Stimulated activated CD8-positive, alpha-beta memory T cell treated with anti-CD3 and anti-CD28 coated beads, Interleukin-2, amount 100 ng/mL, for 48 hours (primary cell): ENCODE measurements at places on chromosomes 12 and 14.

GRCh38 chr14:97602438-97603117, 805.4 kb downstream of the VRK1 start:
- DNase-seq, result no peak

GRCh38 chr14:93082576-93083001, 33.1 kb downstream of the ITPK1 start:
- DNase-seq, result no peak

GRCh38 chr14:70069186-70069585, 119.6 kb downstream of the SLC8A3 start:
- no peak for DNase-seq

GRCh38 chr12:39240587-39240986, 202.3 kb downstream of the KIF21A start:
- DNase-seq, result no peak

GRCh38 chr14:68669111-68669511, 123.8 kb downstream of the ZFP36L1 start:
- DNase-seq, result no peak

- DNase-seq, result no peak
Measured at GRCh38 chr12:49950273-49951251, at the start of gene AQP2. AQP2 (plus strand) TSS chr12:49950737; CDS start chr12:49950831, 94 bp downstream.

DNA sequence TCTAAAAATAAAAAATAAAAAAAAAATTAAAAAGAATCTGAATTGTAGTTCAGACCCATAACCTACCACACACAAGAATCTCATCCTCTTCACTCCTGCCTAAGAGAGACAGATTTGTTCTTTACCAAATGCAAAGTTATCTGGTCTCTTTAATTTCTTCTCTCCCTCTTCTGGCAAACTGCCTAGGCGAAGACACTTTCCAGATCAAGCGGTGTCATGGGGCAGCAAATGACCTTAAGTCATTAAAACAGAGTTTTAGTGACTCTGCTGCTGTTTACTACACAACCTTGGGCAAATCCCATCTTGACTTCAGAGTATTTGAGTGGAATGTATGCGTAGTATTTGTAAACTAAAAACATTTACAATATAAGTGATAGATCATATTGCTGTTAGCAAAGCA, 60.9 kb upstream of the NID2 start:
- DNase-seq, result no peak

- DNase-seq, result no peak
Measured at GRCh38 chr14:63995285-63995684, 142.5 kb downstream of the SYNE2 start.

- DNase-seq, result no peak
Measured at GRCh38 chr12:102629262-102629888, 149.0 kb upstream of the IGF1 start.

DNA sequence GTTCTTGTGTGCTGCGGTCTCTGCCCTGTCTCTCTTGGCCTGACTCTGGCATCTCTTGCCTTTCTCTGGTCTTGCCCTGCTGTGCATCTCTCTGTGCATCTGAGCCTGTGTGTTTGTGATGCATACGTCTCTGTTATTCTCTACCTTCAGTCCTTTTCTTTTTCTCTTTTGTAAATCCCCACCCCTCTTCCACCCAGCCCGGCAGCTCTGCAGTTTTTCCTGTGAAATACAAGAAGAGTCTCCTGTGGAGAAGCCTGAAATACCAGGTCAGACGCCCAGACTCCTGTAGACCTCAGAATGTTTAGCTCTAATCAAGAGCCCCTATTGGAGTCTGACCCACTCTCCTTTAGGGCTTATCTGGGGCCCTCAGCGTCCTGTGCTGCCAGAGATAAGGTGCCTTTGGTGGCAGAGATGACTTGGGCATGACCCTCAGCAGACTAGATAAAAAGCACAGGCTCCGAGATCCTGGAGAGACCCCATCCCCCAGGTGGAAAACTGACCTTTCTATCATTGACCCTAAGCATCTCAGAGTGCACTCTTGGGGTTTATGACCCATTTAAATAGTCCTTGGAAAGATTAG, 167.5 kb upstream of the SRRM4 start:
- DNase-seq, result no peak

DNA sequence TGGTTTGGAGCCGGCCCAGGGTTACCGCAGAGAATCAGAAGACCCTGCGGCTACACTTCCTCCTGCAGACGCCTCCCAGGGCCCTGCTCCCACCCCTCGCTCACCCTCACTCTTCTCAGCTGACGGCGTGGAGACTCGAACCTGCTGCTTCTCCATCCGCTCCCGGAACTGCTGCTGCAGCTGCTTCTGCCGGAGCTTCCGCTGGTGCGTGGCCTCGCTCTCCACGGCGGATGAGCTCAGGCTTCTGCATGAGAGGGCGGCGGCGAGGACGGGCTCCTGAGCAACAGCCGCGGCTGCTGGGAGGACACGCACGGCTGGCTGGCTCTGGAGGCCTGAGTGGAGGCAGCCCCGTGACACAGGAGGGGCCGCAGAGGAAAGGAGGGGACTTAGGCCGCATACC, 33.3 kb downstream of the RAD52 start:
- no peak for DNase-seq

GRCh38 chr12:128801879-128802391, 21.8 kb downstream of the SLC15A4 start:
- no peak for DNase-seq

DNA sequence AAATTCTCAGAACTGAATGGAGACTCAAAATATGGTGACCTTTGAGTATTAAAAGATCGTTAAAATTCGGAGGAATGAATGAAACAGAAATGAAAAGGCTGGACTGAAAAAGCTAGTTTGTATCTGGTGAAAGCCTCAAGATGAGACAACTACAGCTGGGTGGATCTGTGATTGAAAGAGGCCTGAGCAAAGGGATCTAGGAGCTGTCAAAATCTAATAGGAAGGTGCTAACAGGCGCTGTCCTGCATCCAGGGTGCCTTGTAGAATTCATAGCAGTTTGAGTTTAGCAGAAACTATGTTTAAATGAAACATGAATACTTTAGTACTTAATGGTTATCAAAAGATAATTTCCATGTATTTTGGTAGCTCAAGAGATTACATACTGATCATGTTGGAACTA, 2.3 kb downstream of the YY1 start:
- DNase-seq, result no peak

DNA sequence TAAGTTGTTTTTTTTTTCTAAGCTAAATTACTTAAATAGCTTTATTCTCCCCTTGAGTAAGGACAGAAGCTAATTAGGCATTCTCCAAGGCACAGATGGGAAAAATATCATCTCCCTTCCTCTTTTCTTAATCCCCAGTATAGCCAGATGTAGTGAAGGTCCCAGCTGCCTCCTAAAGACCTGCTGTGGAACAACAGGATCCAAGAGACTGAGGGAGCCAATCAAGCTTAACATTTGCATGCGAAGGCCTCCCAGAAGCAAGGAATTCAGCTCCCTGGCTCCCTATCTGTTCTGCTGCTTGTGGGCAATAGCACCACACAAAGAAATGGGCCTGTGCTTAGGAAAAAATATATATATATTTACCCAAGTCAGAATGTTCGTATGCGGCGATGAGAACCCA, 255.2 kb downstream of the SYT1 start:
- no peak for DNase-seq

GRCh38 chr14:95463171-95463901, 53.1 kb downstream of the SYNE3 start:
- no peak for DNase-seq

GRCh38 chr14:81990312-81990761, 456.7 kb upstream of the SEL1L start:
- no peak for DNase-seq

DNA sequence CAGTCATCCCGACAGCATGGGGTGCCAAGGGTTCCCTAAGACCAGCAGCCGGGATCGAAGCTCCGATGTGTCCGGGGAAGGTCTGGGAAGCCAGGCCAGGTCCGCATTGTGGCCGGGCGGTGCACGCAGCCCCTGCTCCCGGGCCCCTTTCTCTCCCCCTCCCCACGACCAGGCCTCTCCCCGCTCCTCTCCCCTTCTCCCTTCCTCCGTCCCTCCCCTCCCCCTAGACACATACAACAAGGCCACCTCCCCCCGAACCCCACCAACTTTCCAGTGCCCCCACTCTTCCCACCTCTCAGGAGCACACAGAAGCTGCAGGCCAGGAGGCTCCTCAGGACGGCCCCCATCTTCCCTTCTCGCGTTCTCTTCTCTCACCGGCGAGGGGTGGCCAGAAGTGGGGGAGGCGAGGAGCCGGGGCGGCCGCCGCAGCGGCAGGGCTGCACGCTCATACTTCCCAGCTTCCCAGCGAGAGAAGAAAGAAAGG, 413 bp downstream of the LRP6 start:
- no peak for DNase-seq

DNA sequence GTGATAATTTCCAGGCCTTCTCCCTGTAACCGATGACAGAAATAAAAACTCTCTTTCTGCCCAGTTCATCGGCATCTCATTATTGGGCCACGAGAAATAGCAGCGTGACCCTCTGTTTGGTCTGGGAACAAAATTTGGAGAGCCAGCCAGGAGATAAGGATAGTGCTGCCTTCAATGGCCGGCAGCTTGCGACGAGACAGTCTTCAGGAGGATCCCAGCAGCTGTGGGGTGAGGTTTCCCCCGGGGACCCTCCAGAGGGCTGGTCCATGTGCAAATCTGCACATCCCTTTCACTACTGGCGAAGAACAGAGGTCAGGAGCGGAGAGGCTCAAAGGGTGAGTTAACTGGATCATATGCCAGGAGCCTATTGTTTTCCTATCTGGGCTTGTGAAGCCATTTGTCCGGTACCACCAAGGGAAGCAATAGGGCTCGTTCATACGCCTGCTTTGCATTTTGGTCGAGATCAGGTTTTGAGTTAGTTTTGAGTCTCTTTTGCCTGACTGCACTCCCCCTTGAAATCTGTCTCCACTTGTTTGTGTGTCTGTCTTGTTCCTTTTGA, 4.8 kb downstream of the SLC39A2 start:
- no peak for DNase-seq

GRCh38 chr12:53258541-53259539, 9.3 kb upstream of the ESPL1 start:
- DNase-seq, result no peak

GRCh38 chr12:92621833-92622232, 81.0 kb upstream of the PLEKHG7 start:
- no peak for DNase-seq

- no peak for DNase-seq
Measured at GRCh38 chr12:8823565-8824300, 1.3 kb downstream of the A2ML1 start.

- DNase-seq, result no peak
Measured at GRCh38 chr12:7100239-7100638, 8.0 kb upstream of the C1R start.

GRCh38 chr14:24273422-24273998, 2.1 kb upstream of the RABGGTA start:
- no peak for DNase-seq
